ENCODE measurements at places on chromosomes 4 and X. TPM values are rescaled to one million over a fixed set of nuclear protein-coding genes. Genes with fewer than 3 reads are reported as not detected.

The ZBED1 gene
- 34.1 TPM for polyA plus RNA-seq

DNA sequence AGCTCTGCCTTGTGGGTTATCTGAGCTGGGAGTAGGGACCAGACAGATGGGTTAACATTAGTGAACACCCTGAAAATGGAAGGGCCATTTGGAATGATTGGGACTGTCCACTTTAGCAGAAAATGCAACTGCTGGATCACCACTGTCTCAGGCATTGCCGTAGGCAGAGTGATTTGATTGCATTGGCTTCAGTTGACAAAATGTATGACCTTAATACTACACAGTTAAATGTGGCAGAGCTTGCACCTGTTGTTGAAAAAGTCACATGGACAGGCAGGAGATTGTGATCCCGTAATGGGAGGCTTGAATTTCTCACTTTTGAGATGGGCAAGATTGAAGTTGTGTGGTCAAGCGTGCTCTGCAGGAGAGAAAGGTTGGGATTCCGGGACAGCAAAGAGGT lies 166.5 kb upstream of the PUDP start:
- DNase-seq, result no peak

DNA sequence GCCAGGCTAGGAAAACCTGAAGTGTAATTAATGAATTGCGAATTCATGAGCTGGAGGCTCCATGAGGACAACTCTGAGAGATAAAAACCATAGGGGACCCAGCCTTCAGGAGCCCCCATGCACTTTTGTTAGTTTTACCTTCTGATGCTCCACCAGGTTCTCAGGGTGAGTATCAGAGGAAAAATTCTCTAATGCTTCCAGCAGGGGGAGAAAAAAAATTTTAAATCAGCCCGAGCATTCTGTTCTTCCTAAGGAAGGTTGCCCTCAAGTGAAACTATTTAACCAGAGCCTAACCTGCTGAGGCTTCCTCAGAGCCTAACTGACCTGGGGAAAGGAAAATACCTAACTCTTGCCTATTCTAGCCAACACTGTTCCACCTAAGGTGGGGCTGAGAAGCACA lies 552.6 kb downstream of the PPARGC1A start:
- no peak for DNase-seq

GRCh38 chr4:11397146-11397545 lies 31.5 kb downstream of the HS3ST1 start:
- no peak for DNase-seq

GRCh38 chr4:24917076-24917856 lies 4.4 kb upstream of the CCDC149 start:
- DNase-seq, result no peak

DNA sequence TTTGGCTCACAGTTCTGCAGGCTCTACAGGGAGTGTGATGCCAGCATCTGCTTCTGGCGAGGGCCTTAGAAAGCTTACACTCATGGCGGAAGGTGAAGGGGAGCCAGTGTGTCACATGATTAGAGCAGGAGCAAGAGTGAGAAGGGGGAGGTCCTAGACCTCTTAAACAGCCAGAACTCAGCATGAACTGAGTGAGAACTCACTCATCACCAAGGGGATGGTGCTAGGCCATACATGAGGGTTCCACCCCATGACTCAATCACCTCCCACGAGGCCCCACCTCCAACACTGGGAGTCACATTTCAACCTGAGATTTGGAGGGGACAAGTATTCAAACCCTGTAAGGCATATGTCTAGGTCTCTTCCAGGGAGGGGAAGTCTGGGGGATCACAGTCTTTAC lies 33.4 kb downstream of the SPRY1 start:
- DNase-seq, result no peak

The SRPX2 gene
- polyA plus RNA-seq, result not detected

- no peak for DNase-seq
Observed at GRCh38 chr4:108649863-108650211, 562 bp upstream of the OSTC start.

The TNIP3 gene
- polyA plus RNA-seq, result 0.55 TPM

GRCh38 chr4:83109480-83110222 lies 4.9 kb downstream of the PLAC8 start:
- DNase-seq, result peak; percentile 43

The FRG2 gene
- not detected for polyA plus RNA-seq

The IBSP gene
- not detected for polyA plus RNA-seq

DNA sequence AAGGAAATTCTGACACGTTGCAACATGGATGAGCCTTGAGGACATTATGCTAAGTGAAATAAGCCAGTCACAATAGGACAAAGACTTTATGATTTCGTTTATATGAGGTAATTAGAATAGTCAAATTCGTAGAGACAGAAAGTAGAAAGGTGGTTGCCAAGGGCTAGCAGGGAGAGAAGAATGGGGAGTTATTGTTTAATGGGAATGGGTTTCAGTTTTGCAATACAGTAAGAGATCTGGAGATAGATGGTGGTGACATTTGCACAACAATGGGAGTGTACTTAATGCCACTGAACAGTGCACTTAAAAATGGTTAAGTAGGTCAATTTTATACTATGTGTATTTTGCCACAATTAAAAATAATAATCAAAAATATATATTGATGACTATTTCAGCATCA lies 43.4 kb upstream of the TMEM154 start:
- no peak for DNase-seq

- no peak for DNase-seq
Observed at GRCh38 chr4:37322122-37322521, 77.6 kb downstream of the NWD2 start.

DNA sequence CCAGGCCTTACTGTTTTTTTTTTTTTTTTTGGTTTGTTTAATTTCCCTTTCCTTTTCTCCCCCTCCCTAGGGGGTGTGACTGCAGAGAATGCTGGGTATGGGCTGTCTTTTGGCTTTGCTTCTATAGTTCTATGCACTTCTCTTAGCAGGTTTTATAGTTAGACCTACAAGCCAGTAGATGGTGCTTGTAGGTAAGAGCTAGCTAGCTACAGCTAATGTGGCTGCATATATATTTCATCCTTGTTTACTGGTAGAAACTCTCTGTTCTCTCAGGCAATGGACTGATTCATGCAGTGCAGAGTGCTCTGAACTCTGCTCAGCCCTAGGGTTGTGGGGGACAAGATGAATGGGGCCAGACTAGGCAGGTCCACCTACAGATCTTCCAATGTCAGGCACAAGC lies 246.4 kb downstream of the SH2D1A start:
- DNase-seq, result no peak

DNA sequence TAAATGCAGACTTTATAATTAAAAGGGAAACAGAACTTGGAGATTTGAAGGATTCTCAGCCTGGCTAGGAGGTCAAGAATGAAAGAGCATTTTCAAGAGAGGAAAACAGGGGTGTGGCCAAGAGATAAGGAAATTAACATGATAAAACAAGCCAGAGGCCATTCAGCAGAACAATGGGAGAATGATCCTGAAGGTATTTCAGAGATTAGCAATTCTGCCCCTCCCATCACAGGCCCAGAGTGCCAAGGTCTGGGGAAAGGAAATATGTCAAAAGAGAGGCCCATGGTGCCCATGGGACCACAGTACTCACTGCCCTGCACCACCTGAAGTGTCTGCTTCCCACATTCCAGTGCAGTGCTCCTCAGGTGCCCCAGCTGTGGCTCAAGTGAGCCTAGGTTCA lies 188.5 kb upstream of the STS start:
- no peak for DNase-seq

- DNase-seq, result no peak
Observed at GRCh38 chr4:164700471-164700870, 53.5 kb upstream of the SMIM31 start.

DNA sequence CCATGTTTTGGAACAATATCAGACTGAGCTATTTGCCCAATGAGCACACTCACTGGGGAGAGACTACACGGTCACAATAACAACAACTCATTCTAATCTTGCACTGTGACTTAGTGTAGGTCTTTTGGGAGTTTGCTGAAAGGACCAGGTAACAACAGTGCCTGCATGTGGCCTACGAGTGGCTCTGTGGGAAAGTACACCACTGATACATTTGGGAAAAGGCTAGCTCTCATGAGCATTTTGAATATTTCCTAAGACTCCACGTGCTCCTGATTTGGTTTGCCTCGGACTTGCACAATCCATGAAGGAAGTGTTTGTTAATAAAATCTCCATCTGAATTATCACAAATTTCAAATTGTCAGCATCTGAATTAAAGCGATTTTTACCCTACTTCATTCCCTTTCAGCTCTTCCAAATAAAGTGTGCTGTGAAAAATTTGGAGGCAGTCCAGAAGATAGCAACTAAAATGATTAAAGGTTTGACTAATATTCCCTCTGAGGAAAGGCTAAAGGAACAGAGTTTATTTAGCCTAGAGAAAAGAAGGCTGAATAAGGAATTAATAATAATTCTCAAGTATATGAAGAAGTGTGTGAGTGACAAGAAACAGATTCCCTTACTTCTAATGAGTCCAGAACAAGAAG lies 406.4 kb downstream of the PPARGC1A start:
- no peak for DNase-seq

DNA sequence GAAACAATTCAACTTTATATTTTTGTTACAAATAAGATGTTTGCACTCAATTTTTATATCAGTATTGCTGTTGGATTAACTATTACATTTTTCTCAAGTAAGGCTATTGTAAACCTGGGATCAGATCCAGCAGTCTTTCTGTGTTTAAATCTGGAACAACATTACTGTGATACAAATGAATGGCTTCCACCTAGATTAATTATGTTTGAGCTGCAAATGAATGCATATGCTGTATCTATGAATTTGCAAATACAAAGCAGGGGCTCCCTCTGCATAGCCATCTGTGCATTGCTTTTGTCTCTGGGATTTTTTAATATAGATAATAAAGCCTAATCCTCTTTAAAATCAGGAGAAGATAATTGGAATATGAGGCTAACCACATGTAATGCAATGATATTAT lies 69.8 kb upstream of the NEIL3 start:
- no peak for DNase-seq

The AFP gene
- not detected for polyA plus RNA-seq

GRCh38 chr4:17126321-17126966 lies 228.0 kb upstream of the LDB2 start:
- no peak for DNase-seq

GRCh38 chrX:152202886-152203285 lies 64.5 kb upstream of the MAGEA10 start:
- DNase-seq, result no peak

GRCh38 chr4:100746141-100746739 lies 228.4 kb upstream of the EMCN start:
- DNase-seq, result no peak

The SPANXD gene
- not detected for polyA plus RNA-seq

The SYNPO2 gene
- 0.34 TPM for polyA plus RNA-seq

The GPR34 gene
- polyA plus RNA-seq, result 0.53 TPM

DNA sequence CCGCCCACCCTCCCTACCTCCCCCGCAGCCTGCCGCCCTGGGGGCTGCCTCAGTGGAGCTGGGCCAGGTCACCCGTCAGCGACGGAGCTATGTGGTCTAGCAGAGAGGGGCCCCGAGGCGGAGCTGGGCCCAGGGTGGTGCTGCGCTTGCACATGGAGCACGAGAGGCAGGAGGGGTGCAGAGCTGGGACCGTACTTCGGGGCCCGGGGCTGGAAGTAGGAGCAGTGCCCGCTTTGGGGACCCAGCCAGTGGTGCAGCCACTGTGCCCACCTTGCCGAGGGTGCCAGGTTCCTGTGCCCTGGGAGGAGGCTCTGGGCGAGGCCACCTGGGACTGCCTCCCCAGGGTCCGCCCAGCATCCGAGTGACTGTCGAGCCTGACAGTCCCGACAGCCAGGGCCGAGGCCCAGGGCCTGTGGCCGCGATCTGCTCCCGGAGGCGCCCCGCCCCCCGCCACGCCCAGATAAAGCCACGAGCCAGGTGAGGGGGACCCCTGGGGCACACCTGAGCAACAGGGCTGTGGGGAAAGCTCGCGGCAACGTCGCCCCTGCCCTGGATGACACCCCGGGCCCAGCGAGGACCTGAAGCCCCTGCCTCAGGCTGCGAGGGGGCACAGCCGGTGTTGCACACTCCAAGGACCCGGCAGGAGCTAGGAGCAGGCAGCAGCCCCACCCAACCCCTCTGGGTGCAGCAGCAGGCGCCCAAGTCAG lies 117.5 kb downstream of the DNAAF6 start:
- DNase-seq, result no peak

GRCh38 chr4:157700898-157701694 lies 471.7 kb downstream of the GASK1B start:
- no peak for DNase-seq

DNA sequence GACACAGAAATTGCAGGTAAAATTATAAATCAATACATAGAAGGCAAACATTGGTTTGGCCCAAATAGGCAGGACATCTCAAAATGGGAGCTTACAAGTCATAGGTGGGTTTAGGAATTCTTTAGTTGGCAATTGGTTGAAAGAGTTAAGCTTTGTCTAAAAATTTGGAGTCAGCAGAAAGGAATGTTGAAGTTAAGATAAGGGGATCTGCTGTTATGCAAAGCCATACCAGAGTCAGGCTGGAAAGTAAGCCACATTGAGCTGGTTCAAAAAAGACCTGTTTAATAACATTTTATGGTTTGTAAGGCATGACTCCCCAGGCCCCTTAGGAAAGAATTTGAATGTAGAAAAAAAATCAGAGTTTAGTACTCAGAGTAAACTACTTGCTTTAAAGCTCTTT lies 92.6 kb downstream of the IL13RA2 start:
- DNase-seq, result no peak

The RENBP gene
- polyA plus RNA-seq, result not detected

GRCh38 chrX:118538386-118538785 lies 42.8 kb downstream of the DOCK11 start:
- no peak for DNase-seq

The PPEF2 gene
- not detected for polyA plus RNA-seq

GRCh38 chr4:57074744-57075143 lies 35.4 kb downstream of the IGFBP7 start:
- DNase-seq, result no peak

The UGT2B11 gene
- polyA plus RNA-seq, result not detected

The NLGN4X gene
- not detected for polyA plus RNA-seq

GRCh38 chr4:172660251-172660650 lies 508.4 kb upstream of the GALNT7 start:
- DNase-seq, result no peak

The HTN1 gene
- not detected for polyA plus RNA-seq

The ADH1A gene
- polyA plus RNA-seq, result not detected

The AASDH gene
- 20.0 TPM for polyA plus RNA-seq

GRCh38 chr4:107654694-107655093 lies 65.3 kb downstream of the PAPSS1 start:
- no peak for DNase-seq

GRCh38 chr4:2671267-2671895 lies 84.8 kb downstream of the TNIP2 start:
- DNase-seq, result no peak

The PABPC4L gene
- not detected for polyA plus RNA-seq

GRCh38 chr4:112889619-112890527 lies 159.6 kb upstream of the ANK2 start:
- DNase-seq, result no peak

GRCh38 chr4:3638080-3638795 lies 106.0 kb upstream of the LRPAP1 start:
- DNase-seq, result no peak

The HELT gene
- polyA plus RNA-seq, result not detected

GRCh38 chrX:80486299-80486698 lies 66.1 kb downstream of the TENT5D start:
- DNase-seq, result no peak

- DNase-seq, result no peak
Observed at GRCh38 chr4:186840222-186840701, 116.6 kb upstream of the FAT1 start.

GRCh38 chr4:99161373-99162099 lies 17.4 kb upstream of the ADH4 start:
- no peak for DNase-seq

Data from CD4-positive, alpha-beta memory T cell (primary cell).